ENCODE measurements at places on chromosomes 6 and 20. TPM values are rescaled to one million over a fixed set of nuclear protein-coding genes. Genes with fewer than 3 reads are reported as not detected.

DNA sequence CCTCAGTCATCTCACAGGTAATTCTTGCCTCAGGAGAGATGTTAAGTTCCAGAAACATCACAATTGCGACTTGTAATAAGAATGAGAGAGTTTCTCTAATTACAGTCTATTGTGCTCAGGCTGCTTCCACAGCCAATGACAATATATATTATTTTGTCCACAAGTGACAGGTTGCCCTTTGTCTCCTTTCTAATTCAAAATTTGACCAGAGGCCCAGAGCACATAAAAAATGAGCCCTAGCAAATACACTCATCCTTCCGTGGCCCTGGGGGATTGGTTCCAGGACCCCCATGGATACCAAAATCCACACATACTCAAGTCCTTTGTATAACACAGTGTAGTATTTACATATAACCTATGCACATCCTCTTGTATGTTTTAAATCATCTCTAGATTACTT is 88.1 kb upstream of the TMEM170B start:
- DNase-seq: no peak

DNA sequence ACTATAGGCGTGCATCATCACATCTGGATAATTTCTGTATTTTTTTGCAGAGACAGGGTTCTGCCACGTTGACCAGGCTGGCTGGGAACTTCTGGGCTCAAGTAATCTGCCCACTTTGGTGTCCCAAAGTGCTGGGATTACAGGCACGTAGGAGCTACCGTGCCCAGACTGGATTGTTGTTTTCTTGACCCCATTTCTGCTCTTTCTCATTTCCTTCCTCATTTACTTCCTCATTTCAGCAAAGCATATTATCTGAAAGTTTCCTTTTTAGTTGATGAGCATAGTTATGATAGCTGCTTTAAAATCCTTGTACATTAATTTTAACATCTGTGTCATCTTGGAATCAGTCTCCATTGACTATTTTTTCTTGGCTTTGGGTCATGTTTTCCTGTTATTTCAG is 301.0 kb upstream of the RUNX2 start:
- DNase-seq: no peak

GRCh38 chr20:33964441-33964840 is 29.3 kb upstream of the RALY start:
- no peak for DNase-seq

GRCh38 chr20:16028923-16029322 is 544.3 kb downstream of the KIF16B start:
- DNase-seq: no peak

DNA sequence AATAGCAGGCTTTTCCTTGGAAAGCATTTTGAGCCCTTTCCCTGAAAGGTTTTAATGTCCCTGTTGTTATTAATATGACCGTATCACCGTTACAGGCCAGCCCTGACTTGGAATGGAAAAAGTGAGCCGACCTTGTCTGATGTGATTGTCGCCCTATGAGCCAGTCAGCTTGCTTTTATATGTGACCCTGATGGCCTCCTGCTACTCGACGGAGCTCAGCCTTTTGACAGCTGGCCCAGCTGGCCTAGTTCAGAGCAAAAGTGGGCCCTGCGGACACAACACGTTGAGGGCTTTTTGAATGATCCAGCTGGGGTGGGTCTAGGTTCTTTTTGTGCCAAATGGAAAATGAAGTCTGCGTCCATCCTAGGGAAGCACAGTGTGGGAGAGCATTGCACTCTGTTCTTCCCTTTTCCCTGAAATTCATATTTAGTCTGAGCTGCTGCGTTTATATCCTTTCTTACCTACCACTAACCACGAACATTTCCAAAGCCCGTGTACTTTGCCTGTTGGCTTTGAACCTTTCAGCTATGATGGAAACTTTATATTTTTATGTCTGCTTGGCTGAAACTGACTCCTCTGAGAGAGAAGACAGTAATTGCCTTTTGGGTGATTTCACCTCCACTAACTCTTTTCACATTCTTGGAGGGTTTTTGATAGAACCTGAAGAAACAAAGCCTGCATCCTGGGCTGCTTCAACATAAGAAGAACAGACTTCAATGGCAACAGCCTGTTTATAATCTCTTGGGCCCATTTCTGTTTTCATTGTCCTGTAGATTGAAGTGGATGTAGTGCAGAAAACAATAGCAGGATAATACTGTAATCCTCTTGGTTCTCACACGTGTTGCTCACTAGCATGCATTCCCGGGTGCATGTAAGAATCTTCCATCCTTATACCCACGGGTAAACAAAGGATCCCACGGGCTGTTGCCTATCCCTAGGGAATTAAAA is 121.8 kb upstream of the HDGFL1 start:
- DNase-seq: no peak

GRCh38 chr6:98836025-98836961 is 1.9 kb downstream of the POU3F2 start:
- DNase-seq: no peak

DNA sequence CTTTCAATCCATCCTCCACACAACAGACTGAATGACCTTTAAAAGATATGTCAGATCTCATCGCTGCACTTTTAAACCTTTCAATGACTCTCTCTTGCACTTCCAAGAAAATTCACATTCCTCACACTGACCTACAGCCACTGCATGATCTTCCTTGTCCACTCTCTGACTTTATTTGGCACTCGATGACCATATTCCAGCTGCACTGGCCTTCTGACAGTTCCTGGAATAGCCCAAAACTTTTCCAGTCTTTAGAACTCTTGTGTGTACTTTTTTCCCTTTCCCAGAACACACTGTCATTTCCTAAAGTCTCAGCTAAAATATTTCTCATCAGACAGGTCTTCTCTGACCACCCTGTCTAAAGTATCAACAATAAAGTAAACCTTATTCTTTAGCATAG is 174.6 kb downstream of the ADGRG6 start:
- no peak for DNase-seq

DNA sequence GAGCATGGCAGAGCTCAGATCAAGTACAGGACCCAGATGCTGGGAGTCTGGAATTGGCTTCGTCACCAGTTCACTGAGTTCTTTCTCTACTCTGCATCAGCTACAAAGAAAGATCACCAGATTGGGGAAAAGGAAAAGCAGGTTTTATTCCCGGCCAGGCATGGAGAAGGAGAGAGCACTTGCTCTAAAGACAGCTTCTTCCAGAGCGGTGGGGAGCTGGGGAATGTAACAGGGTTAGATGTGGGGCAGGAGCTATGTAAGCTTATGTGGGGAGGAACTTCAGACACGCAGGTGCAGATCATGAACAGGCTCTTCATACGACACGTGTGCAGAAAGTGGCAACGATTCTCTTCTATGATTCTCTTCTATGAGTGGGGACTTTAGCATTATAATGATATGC is 4.9 kb upstream of the ACSS1 start:
- no peak for DNase-seq

Gene DNAH8
- polyA plus RNA-seq: not detected

Gene PNPLA1
- not detected for polyA plus RNA-seq

DNA sequence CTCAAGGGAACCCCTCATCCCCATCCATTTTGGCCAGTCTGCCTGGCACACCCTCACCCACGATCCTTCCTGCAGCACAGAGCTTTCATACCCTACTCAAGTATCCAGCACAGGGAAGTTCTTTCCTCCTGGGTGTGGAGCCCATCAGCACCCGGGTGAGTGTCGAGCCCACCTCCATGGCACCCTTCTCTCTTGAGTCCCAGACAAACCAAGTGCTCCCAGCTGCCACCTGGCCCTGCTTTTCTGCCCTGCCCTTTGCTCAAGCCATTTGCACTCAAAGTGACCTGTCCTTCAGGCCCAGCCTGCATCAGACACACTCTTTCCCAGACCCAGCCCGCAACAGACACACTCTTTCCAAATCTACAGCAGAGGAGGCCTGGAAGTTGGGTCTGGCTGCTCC is 257.2 kb downstream of the DLL1 start:
- no peak for DNase-seq

Gene DEFB110
- not detected for polyA plus RNA-seq

- DNase-seq: no peak
Observed at GRCh38 chr6:162821102-162821501, 93.3 kb downstream of the PACRG start.

DNA sequence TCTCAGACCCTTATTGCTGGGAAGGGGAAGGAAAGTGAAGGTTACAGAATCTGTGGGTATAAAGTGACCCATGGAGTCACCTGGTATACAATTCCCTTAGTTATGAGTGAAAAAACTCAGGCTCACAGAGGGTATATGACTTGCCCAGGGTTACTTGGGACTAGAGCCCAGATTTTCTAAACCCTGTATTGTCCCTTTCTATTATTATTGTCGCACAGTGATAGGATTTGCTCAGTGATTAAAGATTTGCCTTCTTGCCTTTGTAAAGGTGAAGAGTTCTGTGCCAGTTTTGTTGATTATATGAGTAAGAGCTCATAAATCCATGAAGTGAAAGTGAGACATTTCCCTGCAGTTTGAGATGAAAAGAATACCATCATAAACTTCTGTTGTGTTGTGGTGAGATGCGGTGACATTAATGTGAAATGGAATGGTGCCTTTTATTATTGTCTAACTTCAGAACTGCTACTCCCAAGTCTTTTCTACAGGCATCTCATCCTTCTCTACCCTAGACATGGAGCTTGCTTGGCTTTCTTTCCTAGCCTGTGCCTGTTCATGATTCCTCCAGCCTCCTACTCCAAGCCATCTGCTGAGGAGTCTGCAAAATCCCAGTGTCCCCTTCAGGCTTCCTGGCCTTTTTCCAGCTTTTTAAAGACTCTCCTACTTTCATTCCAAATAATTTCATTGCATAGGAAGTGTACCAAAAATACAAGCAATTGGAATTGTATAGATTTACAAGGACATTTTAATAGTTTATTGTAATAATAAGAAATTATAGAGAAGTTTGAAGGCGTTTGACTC is 33.5 kb upstream of the ADIG start:
- DNase-seq: no peak

DNA sequence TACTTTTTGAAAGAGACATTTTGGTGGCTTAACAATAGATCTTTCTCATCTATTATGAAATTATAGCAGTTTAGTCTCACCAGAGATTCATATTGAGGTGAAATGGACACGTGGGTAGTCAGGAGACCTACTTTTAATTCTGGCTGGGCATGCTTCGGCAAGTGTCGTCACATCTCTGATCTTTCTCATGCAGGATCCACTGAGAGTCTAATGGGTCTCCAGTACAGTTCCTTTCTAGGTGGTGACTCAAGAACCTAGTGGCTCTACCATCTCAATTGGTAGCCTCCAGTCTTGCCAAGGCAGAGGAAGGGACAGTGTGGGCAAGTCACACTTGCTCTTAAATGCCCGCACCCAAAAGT is 94.9 kb downstream of the KCNB1 start:
- DNase-seq: no peak

DNA sequence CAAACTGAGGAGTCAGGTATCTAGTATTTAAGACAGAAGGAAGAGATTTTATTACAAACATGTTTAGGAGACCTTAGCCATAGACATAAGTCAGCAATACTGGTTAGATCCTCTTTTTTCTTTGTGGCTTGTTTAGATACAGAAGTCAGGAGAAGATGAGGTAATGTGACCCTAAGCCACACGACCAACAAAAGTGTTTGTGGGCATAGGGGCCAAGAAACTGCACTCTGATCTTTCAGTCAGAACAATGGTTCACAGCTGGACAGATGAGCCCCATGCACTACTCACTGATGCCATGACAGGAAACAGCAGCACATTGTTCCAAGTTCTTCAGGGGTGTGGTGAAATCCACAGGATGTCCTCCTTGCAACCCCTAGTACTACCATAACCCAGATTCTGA is 238.5 kb upstream of the RAB32 start:
- DNase-seq: no peak

- DNase-seq: no peak
Observed at GRCh38 chr20:62463651-62464424, 12.0 kb downstream of the GATA5 start.

DNA sequence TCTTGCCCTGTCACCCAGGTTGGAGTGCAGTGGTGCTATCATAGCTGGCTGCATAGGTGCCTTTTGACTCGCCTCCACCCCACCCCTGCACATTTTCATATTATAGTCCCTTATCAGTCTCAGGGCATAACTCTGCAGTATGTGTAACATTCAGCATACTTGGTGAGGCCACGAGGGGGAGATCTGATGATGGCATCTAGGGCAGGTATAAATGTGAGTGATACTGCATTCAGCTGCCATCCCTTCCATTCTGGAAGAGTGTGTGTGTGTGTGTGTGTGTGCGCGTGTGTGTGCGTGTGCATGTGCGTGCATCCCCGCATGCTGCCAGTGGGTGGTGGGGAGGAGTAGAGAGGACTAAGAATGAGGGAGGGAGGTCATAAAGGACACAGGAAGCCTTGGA is 81.4 kb downstream of the JARID2 start:
- no peak for DNase-seq

- DNase-seq: no peak
Observed at GRCh38 chr6:156449569-156449968, 327.6 kb upstream of the ARID1B start.

- DNase-seq: no peak
Observed at GRCh38 chr6:35729722-35730121, 7.1 kb upstream of the ARMC12 start.

Gene KCNG1
- 60.1 TPM for polyA plus RNA-seq

DNA sequence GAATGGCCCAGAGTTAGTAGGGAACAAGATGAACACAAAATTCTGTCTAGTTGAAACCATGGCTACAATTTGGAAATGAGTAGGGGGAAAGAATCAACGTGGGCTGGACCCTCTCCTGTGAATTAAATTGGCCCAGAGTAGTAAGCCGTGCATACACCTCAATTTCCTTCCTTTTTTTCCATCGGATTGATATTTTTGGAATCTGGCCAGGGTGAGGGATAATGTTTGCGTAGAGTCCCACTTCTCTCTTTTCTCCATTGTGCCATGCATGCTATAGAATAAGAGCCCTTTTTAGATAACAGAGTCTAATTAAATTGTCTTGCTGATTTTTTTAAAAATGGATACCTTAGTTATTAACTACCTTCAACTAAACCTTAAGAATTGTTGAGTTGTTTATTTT is 35.2 kb downstream of the XRN2 start:
- DNase-seq: no peak

- no peak for DNase-seq
Observed at GRCh38 chr6:40706178-40706577, 119.0 kb upstream of the LRFN2 start.

- DNase-seq: peak; percentile 82
Observed at GRCh38 chr6:84052204-84052882, 18.8 kb downstream of the MRAP2 start.

Gene LGSN
- polyA plus RNA-seq: not detected

Data from cardiac muscle cell (in vitro differentiated cells and primary cell).